ENCODE measurements at places on chromosomes 2 and 18.

DNA sequence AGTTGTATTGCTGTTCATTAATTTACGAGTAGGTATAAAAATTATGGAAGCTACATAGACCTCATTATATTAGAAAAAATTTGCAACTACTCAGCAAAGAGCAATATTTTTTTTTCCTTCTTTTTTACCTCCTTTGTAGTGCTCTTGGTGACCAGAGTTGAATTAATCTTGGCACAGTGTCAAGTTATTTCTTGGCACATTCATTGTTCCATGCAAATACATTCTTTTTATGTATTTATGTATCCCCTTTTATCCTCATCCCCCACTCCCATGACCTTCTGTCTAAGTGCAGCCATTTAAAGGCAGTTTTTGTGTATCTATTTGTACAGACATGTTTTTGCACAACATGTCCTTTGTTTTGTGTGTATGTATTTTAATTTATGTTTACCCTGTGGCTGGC is 224.5 kb downstream of the CCDC102B start:
- no peak for DNase-seq

DNA sequence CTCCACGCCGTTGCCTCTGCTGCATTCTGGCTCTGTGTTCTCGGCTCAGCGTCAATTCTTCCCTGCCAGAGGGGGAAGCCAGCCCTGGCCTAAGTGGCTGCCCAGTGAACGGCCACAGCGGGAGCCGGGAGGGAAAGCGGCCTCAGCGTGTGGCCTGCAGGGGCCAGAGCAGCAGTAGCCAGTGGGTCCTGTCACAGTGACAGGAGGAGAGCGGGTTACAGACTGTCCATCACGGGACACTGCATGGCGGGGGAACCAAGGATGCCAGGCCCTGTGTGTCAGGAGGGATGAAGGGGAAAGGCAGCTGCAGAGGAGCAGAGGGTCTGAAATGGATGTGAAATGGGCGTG is 39.7 kb downstream of the PDIA6 start:
- no peak for DNase-seq

DNA sequence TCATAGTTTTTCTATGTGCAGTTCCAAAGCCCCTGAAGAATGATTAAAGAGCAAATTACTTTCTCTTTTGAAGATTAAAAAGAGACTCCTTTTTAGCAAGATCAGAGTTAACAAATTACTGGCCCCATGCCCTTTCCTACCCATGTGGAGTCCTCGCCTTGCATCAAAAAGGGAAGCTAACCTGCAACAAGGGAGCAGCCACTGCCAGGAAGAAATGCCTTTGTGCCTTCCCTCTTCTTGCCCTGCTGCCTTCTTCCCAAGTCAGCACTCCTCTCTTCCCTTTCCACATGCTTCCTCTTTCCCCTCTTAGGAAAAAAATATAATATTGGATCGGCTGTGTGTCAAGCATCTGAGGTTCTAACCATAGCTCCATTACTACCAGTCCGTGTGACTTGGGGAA is 37.1 kb upstream of the CYP1B1 start:
- DNase-seq = no peak

GRCh38 chr2:80048296-80048695 is 256.3 kb downstream of the LRRTM1 start:
- no peak for DNase-seq

- no peak for DNase-seq
These were observed 350.7 kb upstream of the SYT4 start for GRCh38 chr18:43627848-43628530.

DNA sequence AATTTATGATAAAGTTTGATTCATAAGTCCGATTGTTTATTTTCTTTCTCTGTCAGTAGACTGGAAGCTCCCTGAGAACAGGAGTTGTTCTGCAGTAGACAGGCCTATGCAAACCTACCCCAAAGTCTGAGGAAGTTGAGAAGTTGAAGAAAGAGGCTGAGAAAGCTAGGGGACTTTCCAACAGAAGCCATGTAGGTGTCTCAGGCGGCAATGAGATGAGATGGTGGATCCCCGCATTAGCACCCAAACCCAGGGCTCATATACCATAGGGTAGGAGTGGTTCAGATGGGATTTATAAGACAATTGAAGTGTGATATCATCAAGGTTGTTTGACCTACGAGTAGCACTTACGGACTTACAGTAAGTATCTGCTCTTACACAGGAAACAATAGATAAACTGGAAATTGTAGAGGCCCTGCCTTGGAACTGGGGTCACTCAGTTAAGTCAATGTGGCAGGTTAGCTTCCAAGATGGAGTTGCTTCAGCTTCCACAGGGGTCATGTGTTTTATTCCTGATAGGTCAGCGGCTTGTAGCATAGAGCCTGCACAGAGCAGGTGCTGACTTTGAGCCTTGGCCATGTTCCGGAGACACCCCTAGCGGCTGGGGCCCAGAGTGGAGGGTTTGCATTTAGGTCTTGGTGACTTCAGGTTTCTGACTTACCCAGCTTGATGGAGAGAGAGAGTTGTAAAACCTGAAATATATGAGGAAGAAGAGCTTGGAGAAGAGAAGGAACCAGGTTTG is 2.3 kb upstream of the PSD4 start:
- DNase-seq = no peak

DNA sequence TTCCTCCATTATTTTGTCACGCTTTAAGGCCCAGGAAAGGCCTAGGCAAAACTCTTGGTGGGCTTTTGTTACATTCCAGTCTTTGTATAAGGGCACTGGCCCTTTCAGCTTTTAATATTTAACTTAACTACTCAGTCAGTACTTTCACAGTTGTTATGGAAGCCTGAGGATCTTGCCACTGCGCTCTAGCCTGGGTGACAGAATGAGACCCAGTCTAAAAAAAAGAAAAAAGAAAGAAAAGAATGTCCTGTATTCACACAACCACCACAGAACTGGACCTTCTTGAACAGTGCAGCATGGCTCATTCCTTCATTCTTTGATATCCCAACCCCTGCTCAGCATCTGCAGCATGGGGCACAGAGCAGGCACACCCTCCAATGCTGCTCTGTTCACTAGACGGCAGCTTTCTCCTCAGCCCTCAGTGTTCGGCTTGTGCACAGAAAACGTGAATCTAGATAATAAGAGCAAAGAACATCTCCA is 93.4 kb upstream of the MSH2 start:
- no peak for DNase-seq

GRCh38 chr2:65706411-65706810 is 274.0 kb upstream of the SPRED2 start:
- DNase-seq = peak; percentile 5

- DNase-seq = no peak
These were observed 28.1 kb downstream of the MMADHC start for GRCh38 chr2:149559341-149560068.

DNA sequence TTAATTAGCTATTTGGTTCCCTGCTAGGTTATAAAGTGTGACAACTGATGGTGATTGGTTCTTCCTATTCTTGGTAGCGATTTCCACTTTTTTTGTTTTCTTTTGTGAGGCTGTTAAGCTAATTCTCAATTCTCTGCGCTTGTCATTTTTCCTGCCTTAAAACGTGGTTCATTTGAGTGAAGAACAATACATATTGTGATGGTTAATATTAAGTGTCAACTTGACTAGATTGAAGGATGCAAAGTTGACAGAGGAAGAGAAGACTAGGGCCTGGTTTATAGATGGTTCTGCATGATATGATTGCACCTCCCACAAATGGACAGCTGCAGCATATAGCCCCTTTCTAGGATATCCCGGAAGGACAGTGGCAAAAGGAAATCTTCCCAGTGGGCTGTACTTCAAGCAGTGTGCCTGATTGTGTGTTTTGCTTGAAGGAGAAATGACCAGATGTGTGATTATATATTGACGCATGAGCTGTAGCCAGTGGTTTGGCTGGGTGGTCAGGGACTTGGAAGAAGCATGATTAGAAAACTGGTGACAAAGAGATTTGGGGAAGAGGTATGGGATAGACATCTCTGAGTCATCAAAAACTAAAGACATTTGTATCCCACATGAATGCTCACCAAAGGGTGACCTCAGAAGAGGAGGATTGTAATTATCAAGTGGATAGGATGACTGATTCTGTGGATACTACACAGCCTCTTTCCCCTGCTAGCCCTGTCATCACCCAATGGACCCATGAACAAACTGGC is 39.4 kb upstream of the ZNF804A start:
- DNase-seq = no peak

GRCh38 chr2:219680958-219681693 is 53.7 kb downstream of the SLC4A3 start:
- DNase-seq = no peak

- DNase-seq = no peak
These were observed 436.0 kb upstream of the CWC22 start for GRCh38 chr2:180442860-180443644.

- DNase-seq = peak; percentile 63
These were observed 156.6 kb downstream of the DYSF start for GRCh38 chr2:71609958-71610357.

- no peak for DNase-seq
These were observed 328.2 kb upstream of the CNTNAP5 start for GRCh38 chr2:123696799-123697410.

DNA sequence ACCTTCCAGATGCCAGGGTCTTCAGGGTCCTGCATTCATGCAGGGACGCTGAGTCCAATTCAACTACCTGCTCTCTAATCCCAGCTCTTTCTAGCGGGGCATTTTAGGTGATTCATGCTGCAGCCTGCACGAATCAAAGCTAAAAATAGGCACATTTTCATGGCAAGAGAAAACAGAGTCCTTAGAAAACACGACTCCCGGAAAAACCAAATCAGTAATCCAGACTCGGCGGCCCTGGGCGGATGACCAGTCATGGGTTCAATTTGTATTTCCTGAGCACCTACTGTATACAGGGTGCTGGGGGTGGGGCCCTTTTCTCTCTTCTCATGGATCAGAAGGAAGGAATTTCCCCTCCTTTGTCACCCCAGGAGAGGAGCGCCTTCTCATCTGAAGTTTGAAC is 64.4 kb downstream of the LONRF2 start:
- peak; percentile 26 for DNase-seq

GRCh38 chr2:50614056-50614455 is 417.9 kb downstream of the NRXN1 start:
- DNase-seq = peak; percentile 39

DNA sequence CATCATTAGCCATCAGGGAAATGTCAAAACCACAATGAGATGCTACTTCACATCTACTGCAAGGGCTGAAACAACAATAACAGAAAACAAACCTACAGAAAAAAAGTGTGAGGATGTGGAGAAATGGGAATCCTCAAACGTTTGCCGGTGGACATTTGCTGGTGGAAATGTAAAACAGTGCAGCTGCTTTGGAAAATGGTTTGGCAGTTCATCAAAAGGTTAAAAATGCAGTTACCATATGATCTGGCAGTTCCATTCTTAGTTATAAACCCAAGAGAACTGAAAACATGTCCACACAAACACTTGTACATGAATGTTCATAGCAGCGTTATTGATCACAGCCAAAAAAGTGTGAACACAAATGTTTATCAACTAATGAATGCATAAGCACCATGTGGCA is 44.2 kb downstream of the PROC start:
- no peak for DNase-seq

DNA sequence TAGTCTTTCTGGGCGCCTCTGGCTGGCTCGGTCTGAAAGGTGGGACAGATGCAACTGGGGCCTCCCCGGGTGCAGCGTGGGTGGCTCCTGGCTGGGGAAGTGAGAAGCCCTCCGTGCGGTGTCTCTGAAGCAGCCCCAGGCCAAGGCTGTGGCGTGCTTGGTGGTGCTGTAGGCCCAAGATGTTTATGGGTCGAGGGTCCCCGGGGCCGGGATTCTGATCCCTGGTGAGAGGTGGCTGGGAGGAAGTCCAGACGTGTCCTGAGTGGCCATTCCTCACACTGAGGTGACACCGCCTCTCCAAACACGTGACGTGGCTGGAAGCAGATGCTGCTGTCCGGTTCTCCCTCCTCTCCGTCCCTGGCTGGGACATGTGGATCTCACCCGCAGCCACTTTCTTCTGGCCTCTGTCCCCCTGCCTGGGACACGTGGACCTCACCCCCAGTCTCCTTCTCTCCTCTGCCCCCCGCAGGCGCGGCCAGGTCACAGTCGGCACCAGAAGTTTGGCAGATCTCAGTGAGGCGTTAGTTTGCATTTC is 12.6 kb downstream of the RTP5 start:
- peak; percentile 11 for DNase-seq

GRCh38 chr18:63238693-63239075 is 80.9 kb downstream of the BCL2 start:
- DNase-seq = no peak

DNA sequence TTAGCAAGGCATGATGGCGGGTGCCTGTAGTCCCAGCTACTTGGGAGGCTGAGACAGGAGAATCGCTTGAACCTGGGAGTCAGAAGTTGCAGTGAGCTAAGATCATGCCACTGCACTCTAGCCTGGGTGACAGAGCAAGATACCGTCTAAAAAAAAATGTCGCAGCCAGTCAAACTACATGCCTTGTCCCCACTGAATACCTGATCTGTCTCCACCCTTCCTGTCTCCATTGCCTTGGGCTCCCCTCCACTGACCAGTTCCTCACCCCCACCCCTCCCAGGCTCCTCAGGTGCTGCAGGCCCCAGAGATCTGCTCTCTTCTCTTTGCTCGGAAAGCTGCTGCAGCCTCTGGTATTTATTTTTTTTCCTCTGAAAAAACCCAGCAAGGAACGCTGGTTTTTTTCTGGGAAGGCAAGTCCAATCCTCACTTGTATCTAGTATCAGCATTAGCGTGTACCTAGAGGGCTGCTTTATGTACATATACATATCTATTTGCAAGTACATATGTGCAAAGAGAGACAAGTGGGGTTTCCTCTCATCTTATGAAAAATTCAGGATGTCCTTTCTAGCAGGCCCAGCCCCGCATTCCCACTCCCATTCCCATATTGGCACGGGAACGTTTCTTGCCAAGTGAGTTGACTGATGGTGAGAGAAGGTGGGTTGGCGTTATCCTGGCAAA is 4.4 kb downstream of the PSD4 start:
- no peak for DNase-seq

GRCh38 chr2:215967590-215968378 is 45.6 kb downstream of the MREG start:
- DNase-seq = no peak

DNA sequence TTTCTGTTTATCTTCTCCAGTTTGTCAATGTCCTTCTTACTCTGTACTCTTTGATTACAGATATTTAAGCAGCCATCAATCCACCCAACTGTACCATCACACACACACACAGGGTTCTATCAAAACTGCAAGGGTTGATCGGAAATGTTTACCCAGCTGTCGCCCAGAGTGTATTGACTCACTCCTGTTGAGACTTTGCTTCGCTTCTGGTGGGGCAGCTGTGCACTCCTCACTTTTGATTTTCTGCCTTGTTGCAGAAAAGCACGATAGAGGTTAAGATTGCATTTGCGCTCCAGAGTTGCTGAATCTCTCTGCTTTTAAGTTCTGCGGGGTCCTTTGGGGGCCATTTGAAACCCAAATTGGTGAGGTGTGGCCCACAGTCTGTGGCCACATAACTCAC is 216.2 kb downstream of the SETBP1 start:
- no peak for DNase-seq

GRCh38 chr2:128662051-128662471 is 343.4 kb upstream of the HS6ST1 start:
- DNase-seq = no peak

DNA sequence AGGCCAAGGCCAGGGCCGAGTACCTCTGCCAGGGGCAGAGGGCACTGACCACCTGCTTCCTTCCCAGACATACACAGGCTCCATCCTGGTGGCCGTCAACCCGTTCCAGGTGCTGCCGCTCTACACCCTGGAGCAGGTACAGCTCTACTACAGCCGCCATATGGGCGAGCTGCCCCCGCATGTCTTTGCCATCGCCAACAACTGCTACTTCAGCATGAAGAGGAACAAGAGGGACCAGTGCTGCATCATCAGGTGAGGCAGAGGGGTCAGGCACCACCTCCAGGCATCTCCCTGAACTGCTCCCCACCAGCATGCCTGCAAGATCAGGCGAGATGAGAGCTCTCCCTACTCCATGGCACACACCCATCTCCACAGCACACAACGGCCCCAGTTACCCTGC is 31.1 kb downstream of the MYO7B start:
- DNase-seq = no peak

GRCh38 chr2:179861416-179862067 is at the start of gene ZNF385B:
ZNF385B (minus strand) TSS chr2:179861612.
- DNase-seq = peak; percentile 19

All from fibroblast of skin of scalp (primary cell).